Adipocyte (in vitro differentiated cells): ENCODE measurements at places on chromosomes 1 and 21.

- DNase-seq = peak; percentile 62
Measured at GRCh38 chr1:235502601-235503402, 1.4 kb downstream of the B3GALNT2 start.

- peak; percentile 2 for DNase-seq
Measured at GRCh38 chr1:108316545-108316944, 72.7 kb upstream of the NBPF4 start.

DNA sequence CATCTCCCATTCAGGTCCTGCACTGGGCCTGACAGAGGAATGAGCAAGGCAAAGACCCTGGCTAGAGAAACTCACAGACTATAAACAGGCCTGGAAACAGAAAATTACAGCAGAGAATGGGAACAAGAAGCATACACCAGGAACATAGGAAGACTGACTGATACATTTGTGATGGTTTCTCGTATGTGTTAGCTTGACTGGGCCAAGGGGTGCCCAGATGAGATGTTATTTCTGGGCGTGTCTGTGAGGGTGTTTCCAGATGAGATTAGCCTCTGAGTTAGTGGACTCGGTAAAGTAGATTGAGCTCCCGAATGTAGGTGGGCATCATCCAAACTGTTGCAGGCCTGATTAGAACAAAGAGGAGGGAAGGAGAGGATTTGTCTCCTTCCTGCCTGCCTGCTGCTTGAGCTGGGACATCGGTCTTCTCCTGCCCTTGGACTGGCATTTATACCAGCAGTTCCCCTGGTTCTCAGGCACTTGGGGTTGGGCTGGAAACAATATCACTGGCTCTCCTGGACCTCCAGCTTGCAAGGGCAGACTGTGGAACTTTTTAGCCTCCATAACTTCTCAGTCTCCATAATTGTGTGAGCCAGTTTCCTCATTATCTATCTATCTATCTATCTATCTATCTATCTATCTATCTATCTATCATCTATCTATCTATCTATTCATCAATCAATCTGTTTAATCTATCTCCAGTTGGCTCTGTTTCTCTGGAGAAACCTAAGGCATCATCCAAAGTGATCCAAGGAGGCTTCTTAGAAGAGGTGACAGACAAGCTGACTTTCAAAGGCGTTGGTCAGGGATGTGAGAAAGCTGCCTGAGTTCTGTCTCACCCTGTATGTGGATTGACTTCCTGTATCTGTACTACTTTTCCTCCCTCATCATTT lies 9.7 kb upstream of the FOXO6 start:
- no peak for DNase-seq

- DNase-seq = peak; percentile 4
Measured at GRCh38 chr1:242128951-242129502, 130.1 kb upstream of the MAP1LC3C start.

- DNase-seq = no peak
Measured at GRCh38 chr1:39992234-39992633, 37.3 kb downstream of the MFSD2A start.

DNA sequence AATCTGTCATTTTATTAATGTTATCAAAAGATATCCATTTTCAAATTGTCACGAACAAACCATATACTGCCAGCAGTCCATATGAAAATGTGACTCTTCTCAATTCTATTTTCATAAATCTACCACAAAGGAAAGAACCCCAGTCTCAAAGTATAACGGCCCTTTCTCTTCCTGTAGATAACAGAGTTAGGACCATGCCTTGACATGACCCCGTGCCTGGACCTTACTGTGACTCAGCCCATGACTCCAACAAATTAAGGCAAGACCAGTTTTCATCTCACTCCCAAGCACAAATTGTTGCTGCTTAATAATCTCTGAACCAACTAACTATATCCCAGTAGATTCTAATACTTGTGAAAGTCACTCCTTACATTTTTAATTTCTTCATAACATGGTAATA lies 124.4 kb upstream of the NFIA start:
- no peak for DNase-seq

- no peak for DNase-seq
Measured at GRCh38 chr1:52723260-52723659, 3.0 kb upstream of the ZYG11B start.

- DNase-seq = no peak
Measured at GRCh38 chr21:43842742-43843141, 22.3 kb upstream of the AGPAT3 start.

DNA sequence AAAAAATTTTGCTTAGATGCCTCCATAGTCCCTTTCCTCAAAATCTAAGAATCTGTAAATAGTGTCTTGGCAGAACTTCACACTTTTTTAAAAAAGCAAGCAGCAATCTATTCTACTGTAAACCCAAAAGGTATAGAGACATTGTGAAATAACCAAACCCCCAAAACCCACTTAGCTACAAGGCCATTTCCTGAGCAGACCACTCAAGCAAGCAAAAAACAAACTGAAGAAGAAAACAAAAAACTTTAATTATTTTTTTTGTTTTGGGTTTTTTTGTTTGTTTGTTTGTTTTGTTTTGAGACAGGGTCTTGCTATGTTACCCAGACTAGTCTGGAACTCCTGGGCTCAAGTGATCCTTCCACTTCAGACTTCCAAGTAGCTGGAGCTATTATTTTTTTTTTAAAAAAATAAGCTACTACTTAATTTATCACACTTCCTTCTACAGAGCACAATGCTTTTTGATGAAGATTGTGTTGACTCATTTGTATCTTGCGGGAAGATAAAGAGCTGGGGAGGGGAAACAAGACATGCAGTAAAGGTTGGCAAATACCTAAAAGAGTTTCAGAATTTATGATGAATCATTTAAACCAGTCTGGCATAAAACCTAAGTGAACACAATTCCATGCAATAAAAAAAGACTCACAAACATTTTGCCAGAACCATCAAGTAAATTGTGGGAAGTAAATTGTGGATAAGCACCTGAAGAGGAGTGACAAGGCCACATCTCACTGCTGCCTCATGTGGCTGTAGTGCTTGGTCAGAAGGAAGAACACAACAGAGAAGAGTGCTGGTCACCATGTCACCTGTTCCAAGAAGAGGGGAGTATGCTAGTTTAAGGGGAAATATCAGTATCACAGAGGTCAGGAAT lies 2.7 kb upstream of the PTPN22 start:
- DNase-seq = no peak

- peak; percentile 85 for DNase-seq
Measured at GRCh38 chr1:169928438-169929209, 34.9 kb upstream of the SCYL3 start.

DNA sequence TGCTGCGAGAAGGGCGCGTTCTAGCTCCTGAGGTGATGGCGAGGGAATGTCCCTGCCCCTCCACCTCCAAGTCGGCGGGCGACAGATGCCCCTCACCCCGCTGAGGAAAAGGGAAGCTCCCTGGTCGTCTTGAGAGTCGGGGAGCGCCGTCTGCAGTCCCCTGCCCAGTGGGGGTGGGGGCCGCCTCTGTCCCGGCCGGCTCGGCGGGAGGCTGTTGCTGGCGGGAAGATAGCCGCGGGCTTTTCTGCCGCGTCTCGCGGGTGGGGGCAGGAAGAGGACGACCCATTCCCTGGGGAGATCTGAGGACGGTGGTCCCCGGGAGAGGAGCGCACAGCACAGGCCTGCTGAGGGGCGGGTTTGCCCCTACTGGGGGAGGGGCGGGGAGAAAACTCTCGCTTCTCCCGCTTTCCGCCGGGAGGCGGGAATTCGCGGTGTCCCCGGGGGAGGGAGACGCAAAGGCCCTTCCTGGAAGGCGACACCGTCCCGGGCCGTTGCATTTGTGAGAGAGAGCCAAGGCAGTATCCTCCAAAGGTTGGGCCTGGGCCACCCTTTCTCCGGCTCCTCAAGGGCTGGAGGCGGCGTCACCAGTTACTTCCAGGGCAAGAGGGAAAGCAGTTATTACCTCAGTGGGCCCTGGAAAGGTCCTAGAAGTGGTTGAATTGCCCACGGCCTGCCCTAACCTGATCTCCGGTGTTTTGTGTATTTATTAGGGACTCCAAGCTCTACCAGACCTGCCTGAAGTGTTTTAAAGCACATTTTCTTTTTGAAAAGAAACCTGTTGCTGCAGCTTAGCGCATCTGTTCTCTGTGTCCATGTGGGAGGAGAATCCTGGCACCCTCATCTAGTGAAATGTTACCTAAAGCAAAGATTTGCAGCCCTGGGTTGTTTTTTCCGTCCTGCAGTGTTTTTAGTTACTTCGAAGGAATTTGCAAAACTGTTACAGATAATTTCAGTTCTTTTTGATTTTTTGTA lies 648 bp downstream of the S100PBP start:
- DNase-seq = peak; percentile 77

- no peak for DNase-seq
Measured at GRCh38 chr1:11691928-11692711, 610 bp downstream of the DRAXIN start.

DNA sequence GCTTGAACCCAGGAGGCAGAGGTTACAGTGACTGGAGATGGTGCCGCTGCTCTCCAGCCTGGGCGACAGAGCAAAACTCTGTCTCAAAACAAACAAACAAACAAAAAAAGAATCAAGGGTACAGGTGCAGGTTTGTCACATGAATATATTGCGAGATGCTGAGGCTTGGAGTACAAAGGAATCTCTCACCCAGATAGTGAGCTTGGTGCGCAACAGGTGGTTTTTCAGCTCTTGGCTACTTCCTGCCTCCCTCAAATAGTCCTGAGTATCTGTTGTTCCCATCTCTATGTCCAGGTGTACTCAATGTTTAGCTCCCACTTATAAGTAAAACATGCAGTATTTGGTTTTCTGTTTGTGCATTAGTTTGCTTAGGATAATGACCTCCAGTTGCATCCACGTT lies 173.9 kb upstream of the CACYBP start:
- no peak for DNase-seq

- no peak for DNase-seq
Measured at GRCh38 chr21:46004168-46004861, 22.7 kb downstream of the COL6A1 start.

DNA sequence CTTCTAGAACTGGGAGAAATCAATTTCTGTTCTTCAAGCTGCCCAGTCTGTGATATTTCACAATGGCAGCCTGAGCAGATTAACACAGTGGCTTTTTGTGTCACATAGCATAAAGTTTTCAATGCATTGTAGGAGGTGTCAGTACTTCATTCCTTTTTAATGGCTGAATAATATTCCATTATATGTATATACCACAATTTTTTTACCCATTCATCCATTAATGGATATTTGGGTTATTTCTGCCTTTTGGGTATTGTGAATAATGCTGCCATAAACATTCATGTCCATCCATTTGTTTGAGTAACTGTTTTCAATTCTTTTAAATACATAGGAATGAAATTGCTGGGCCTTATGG lies 191.5 kb downstream of the SETD4 start:
- DNase-seq = no peak

DNA sequence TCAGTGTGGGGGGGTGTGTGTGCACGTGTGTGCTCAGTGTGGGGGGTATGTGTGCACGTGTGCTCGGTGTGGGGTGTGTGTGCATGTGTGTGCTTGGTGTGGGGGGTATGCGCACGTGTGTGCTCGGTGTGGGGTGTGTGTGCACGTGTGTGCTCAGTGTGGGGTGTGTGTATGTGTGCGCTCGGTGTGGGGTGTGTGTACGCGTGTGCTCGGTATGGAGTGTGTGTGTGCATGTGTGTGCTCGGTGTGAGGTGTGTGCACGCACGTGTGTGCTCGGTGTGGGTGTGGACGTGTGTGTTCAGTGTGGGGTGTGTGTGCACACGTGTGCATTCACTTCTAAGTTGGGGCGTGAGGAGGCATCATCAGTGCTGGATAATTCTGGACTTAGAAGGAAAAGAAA lies 77.9 kb downstream of the PRDM16 start:
- no peak for DNase-seq

DNA sequence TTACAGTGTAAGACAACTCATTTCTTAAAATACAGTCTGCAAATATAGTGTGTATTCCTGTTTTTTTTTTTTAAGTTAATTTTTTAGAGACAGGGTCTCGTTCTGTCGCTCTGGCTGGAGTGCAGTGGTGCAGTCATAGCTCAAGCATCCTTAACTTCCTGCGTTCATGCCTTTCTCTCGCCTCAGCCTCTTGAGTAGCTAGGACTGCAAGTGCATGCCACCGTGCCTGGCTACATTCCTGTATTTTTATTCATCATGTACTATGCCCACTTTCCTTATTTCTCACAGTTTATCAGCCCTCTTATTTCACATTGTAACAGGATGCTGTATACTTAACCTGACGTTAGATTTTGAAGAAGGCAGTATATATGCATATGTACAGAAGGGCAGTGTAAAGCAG lies 26.7 kb downstream of the MIER1 start:
- peak; percentile 52 for DNase-seq

- peak; percentile 65 for DNase-seq
Measured at GRCh38 chr1:188065917-188066316, 1237.2 kb downstream of the PLA2G4A start.

DNA sequence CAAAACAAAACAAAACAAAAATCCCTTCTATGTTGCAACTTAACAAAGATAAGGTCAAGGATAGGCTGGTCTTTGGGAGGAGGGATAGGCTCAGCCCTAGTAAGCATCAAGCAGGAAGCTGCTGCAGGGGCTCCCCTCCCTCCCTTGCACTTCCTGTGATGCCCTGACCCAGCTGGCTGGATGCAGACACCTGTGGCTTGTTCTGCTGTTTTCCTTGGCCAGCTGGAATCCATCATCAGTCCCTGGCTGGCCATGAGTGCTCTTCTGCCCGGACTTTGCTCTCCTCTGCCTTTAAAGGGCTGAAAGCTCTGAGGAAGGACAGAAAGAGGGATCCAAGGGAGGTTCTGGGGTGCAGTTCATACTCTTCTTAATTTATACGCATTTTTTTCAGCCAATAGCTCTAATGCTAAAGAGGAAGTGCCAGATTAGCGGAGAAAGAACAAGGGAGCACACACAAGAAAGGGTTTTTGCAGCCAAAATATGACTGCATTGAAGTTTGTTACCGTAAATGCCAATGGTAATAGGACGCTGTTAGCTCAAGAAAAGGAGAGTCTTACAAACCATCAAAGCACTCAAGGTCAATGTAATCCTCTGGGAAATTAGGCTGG lies 19.9 kb upstream of the UBE2U start:
- peak; percentile 27 for DNase-seq

DNA sequence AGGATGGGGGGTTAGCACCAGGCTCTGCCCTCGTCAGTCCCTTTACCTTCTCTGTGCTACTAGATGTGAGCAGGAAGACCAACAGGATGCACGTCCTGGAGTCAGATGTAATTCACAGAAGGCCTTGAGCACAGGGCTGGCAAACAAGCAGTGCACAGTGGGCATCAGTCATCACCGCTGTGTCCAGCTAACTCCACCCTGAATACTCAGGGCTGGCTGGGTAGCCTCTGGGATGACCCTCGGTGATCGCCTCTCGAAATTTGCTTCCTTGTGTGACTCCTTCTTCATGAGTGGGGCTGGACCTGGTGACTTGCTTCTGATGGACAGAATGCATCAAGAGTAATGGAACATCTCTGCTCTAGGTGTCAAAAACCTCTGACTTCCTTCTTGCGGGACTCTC lies 92.2 kb upstream of the TMPRSS2 start:
- no peak for DNase-seq

GRCh38 chr1:10530756-10531495 lies 56.2 kb downstream of the PEX14 start:
- DNase-seq = peak; percentile 41

DNA sequence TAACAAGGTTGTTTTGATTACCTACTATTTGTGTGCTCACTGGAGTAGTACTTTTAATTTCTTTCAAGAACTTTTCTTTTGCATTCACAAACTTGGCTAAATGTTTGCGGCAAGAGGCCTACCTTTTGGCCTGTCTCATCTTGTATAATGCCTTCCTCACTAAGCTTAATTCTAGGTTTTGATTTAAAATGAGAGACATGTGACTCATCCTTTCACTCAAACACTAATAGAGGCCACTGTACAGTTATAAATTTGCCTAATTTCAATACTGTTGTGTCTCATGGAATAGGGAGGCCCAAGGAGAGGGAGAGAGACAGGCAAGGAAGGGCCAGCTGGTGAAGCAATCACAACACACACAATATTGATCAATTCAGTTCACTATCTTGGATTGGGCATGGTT lies 66.1 kb downstream of the ZNF644 start:
- DNase-seq = no peak
